ENCODE measurements at places on chromosomes 1 and 21. TPM values are rescaled to one million over a fixed set of nuclear protein-coding genes. Genes with fewer than 3 reads are reported as not detected.
A peak's percentile ranks its signal among the peaks of the same experiment; 100 is the strongest.

GBP7 gene
- 0.24 TPM for total RNA-seq

DNA sequence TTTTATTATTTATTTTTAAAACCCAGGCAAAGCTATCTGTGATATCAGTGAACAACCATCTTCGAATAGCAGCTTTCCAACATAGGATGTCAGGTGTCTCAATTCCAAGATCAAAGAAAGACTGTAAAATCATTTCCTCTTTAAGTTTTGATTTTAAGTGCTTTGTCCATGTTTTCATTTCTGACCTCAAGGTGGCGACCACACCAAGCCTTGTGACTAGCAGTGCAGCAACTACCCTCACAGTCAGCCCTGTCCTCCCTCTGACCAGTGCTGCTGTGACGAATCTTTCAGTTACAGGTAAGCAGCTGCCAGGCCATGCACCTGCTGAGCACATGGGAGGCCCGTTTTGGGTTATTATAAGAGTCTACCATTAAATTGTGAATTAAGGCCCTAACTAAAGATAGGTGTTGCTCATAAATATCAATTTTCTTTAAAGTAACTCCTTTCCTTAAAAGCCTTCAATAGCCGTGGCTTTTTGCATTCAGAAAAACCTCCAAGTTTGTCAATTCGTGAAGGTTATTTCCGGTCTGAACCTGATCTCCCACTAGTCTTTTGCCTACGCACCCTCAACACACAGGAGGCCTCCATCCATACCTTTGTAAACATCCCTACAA, 117.0 kb downstream of the CD247 start:
- peak; percentile 73 for DNase-seq

DNA sequence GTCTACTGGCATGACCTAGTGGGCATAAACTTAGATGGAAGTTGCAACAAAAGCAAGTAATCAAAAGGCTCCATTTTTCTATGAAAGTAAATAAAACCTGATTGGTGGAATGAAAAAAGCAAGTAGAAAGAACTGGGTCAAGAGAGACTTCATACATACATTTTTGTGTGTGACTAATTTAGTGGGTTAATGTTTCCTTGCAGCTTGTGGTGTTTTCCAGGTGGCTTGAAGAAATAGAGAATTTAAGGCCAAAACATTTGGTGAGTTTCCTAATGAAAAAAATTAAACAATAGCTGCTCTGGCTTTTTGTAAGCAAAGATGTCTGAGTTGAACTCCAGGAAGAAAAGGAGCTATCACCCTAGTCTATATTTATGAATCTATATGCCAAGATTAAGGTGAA, 71.0 kb downstream of the ZC3H11B start:
- no peak for DNase-seq

DNA sequence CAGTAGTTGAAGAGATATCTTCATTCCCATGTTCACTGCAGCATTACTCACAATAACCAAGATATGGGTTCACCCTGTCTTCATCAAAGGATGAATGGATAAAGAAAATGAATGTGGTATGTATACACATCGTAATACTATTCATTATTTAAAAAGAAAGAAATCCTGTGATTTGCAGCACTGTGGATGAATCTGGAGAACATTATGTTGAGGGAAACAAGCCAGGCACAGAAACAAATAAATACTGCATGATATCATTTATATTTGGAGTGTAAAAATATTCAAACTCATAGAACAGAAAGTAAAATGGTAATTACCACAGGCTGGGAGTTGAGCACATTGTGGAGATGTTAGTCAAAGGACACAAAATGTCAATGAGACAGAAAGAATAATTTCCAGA, 977.2 kb downstream of the AMY1C start:
- DNase-seq: no peak

KCTD3 gene
- total RNA-seq: 48.8 TPM

- DNase-seq: no peak
Measured at GRCh38 chr1:226883630-226884029, 13.2 kb downstream of the PSEN2 start.

DNA sequence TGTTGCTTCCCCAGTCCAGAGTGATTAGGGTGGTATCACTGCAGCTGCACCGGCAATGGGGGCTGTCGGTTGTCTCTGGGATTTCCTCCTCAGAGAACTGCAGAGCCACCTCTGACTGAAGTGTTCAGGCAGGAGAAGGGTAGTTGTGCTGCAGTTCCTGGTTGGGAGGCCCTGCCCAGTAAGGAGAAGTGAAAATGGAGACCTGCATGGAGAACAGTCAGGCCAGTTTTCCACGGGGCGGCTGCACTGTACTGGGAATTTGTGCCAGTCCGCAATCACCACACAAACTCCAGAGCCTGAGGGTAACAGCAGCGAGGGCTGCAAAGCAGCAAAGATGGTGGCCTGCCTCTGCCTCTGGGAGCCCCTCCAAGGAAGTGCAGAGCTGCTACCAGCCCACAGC, 58.1 kb upstream of the CCDC190 start:
- DNase-seq: no peak

DNA sequence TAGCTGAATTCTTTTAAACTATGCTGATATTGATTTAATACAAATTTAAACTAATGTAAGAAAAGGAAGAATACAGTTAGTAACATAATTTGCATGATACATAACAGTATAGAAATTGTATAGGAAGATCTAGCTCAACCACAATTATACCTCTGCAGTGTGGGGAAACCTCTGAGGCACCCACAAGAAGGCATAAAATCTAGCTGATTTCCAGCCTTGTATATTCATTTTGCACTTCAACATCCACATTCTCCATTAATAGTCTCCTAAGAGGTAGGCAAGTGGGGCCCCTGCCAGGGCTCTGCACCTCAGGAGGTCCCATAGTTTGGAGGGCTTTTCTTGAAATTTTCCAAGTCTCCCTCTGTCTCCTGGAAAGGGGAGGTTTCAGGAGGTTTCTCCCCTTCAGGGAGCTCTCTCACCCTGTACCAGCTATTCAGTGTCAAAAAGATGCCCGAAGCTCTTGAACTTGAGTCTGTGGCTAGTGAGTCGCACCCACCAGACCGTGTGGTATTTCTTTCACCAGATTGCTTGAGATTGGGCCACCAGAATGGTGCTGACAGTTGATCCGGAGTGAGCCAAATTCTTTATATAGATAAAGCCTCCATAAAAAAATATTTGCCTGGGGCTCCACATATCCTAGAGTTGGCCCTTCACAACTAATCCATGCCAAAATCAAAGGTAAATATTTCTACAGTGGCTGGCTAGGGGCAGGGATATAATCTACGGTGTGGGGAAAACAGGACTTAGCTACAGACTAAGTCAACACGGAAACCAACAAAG, 108.2 kb downstream of the TIAM1 start:
- DNase-seq: no peak

GRCh38 chr1:117709249-117709691, 103.4 kb downstream of the TENT5C start:
- no peak for DNase-seq

DNA sequence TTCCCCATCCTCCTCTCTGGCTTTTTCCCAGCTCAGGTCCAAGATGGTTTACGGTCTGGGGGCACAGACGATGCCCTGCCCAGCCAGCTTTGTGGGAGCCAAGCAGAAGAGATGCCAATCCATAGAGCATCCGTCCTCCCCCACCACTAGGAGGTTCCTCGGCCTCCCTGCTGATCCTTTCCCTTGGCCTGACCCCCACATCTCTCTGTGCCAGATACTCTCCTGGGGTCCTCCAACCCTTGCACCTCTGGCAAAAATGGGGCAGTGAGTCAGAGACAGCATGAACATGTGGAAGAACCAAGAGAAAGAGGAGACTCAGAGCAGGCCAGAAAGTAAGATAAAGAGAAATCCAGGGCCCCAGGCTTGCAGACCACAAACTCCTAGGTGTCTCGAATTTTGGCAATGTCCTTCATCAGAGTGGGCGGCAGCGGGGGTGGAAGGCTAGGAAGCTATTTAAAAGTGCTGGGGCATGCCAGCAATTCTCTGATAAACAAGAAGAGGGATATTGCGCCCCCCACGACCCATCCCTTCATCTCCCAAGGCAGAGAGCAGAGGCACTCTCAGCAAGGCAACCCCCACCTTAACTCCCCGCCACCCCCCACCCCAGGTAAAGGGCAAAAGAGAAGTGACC, 11.4 kb downstream of the BLACAT1 start:
- no peak for DNase-seq

DNA sequence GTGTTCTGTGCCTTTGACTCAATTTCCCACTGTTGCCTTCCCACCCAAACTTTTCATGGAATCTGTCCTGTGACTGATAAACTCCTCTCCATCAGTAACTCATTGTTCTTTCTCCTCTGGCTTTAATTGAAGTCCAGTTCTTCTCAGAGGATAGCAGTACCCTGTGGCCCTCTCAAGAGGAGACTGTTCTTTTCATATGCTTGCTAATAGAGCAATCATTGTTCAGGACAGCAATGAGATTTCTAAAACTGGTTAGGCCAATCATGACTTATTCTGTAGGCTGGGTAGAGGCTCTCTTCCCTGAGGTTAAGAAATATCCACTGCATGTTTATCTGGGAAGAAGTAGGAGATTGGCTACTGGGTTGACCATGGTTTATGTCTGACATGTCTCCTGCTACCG, 98.8 kb downstream of the CHD1L start:
- DNase-seq: no peak

- no peak for DNase-seq
Measured at GRCh38 chr1:5770981-5771765, 221.1 kb downstream of the NPHP4 start.

DNA sequence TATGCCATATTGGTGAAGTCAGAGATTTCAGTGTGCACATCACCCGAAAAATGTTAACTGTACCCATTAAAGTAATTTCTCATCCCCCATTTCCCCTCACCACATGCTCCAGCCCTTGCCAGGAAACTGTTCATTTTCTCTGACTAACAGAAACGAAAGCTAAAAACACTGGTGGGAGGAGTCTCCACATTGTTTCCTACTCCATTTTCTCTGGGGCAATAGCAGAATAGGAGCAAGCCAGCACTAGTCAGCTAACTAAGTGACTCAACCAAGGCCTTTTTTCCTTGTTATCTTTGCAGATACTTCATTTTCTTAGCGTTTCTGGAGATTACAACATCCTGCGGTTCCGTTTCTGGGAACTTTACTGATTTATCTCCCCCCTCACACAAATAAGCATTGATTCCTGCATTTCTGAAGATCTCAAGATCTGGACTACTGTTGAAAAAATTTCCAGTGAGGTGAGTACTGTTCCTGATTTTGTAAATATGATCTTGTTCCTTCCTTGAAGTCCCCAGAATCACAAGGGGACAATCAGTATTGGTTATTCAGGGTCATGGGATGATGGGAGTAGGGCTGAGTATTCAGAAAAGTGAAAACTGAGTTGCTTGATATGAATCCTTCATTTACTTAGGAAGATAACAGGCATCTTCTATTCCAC, at the start of gene IFI16:
TSS of gene IFI16 (plus strand) at position 204 of the 658 bp plus-strand sequence. CDS start 4,774 bp downstream, outside the sequence.
- peak; percentile 58 for DNase-seq

DNA sequence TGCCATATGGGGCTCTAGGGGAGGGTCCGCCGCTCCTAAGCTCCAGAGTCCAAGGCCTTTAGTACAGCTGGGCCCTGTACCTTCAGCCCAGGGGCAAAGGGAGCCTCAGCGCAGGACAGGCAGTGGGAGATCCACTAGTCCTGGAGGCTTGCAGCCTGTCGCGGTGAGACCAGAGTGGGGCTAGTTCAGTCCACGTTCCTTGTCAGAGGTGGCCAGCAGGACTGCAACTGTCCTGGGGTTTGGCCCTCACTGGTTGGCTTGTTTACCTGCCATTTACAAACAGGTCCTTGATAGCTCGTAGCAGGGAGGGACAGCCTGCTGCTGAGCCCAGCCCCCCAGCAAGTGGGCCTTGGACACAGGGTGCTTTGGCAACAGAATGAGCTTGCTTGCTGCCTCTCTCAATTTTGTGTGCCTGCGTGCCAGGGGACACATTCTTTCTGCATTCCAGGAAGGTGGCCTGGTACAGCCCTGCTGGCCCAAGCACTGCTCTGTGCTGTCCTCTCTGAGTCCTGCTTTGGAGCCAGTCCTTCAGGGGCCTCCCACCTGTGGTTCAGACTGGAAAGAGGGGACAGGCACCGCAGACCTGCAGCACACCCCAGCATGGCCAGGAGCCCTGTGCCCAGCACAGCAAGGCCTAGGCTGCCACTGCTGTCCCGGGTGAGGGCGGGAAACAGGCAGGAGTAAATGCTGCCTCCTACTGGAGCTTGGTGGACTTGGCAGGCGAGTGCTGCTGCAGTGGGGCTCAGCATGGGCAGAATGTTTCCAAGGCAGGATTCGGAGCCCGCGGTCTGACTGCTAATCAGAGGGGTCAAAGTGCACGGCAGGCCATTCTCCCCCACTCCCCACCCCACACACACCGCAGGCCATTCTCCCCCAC, 15.2 kb downstream of the H6PD start:
- DNase-seq: peak; percentile 12

DNA sequence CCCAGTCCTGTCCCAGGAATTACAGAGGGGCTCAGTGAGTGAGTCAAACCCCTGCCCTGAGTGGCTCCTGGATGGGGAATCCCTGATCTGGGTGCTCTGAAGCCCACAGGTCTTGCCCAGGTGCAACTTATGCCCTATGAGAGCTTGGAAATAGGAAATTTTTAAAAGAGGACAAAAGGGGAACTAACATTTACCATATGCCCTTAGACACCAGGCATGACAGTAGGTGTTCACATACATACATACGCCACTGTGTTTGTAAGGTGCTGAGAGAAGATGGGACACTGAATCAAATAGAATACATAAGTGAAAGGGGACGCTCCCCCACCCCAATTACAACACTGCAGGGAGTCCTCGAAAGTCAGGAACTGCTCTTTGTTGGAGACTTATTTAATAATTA, 1.4 kb downstream of the CFAP45 start:
- no peak for DNase-seq

- DNase-seq: no peak
Measured at GRCh38 chr1:243253926-243254232, 1.2 kb downstream of the CEP170 start.

- no peak for DNase-seq
Measured at GRCh38 chr1:168966636-168967035, 139.9 kb upstream of the ATP1B1 start.

OR14K1 gene
- total RNA-seq: not detected

GRCh38 chr1:10308001-10308400, 90.9 kb upstream of the PGD start:
- DNase-seq: no peak

DNA sequence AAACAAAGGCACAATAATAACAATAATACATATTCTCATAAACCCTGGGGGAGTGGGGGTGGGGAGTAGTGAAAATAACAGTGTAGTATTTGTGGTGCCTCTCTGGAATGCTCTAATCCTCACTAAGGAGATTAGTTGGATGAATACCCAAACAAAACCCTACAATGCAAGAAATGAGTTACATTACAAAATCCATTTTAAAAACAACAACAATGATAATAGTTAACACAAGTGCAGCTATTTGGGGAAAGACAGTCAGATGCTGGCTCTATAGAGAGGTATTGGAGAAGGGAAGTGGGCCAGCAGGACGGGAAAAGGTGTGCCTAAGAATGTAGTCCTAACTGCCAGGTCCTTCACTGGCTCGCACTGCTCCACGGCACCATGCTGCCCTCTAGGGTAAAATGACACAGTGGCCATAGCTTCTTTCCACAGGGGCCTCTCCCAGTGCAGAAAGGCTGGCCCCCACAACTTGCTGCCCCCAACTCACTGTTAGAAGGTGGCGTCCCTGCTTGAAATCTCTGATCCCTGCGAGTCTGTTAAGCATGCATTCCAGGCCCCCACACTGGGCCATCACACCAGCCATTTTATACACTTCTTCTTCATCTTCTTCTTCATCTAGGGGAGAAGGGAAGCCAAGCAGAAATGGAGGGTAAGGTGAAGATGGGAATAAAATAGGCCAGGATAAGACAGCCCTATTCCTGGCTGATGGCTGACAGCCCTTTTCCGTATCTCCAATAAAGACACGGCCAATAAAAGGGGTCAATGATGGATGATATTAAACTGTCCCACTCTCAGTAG, 113.8 kb downstream of the UBR4 start:
- DNase-seq: peak; percentile 65

GRCh38 chr1:93079685-93080141, 630 bp downstream of the MTF2 start:
- DNase-seq: peak; percentile 21

PTPN22 gene
- 0.24 TPM for total RNA-seq

Data from Calu3 (cell line).